ENCODE measurements at places on chromosomes 6 and 20. TPM values are rescaled to one million over a fixed set of nuclear protein-coding genes. Genes with fewer than 3 reads are reported as not detected.

SDHAF4 gene
- 4.9 TPM for polyA plus RNA-seq

SLC2A10 gene
- polyA plus RNA-seq: 5.4 TPM

SLC35F1 gene
- polyA plus RNA-seq: 0.13 TPM

HSPA12B gene
- polyA plus RNA-seq: 2.0 TPM

PGC gene
- polyA plus RNA-seq: 13.4 TPM

ECT2L gene
- polyA plus RNA-seq: 0.05 TPM

DEFB124 gene
- not detected for polyA plus RNA-seq

LST1 gene
- 6.9 TPM for polyA plus RNA-seq

SIRPB1 gene
- polyA plus RNA-seq: 0.33 TPM

SAPCD1 gene
- 2.3 TPM for polyA plus RNA-seq

FERMT1 gene
- 14.0 TPM for polyA plus RNA-seq

TOX2 gene
- polyA plus RNA-seq: 6.9 TPM

GUCA1A gene
- polyA plus RNA-seq: not detected

FRK gene
- 1.8 TPM for polyA plus RNA-seq

AHCY gene
- polyA plus RNA-seq: 147 TPM

SH3BGRL2 gene
- polyA plus RNA-seq: 28.8 TPM

GPR6 gene
- not detected for polyA plus RNA-seq

CRIP3 gene
- polyA plus RNA-seq: 0.40 TPM

CLIC5 gene
- polyA plus RNA-seq: 0.25 TPM

PROKR2 gene
- polyA plus RNA-seq: not detected

CNKSR3 gene
- 12.0 TPM for polyA plus RNA-seq

HLA-DMB gene
- 2.5 TPM for polyA plus RNA-seq

TMEM200A gene
- polyA plus RNA-seq: 0.27 TPM

TRAPPC3L gene
- polyA plus RNA-seq: 0.01 TPM

UST gene
- 1.7 TPM for polyA plus RNA-seq

CPXM1 gene
- 2.5 TPM for polyA plus RNA-seq

PTCRA gene
- polyA plus RNA-seq: not detected

KIFC1 gene
- polyA plus RNA-seq: 15.0 TPM

TRDN gene
- polyA plus RNA-seq: not detected

TCP11 gene
- polyA plus RNA-seq: 0.02 TPM

TOMM34 gene
- 6.4 TPM for polyA plus RNA-seq

MKKS gene
- polyA plus RNA-seq: 9.4 TPM

ACTL10 gene
- polyA plus RNA-seq: 1.4 TPM

MMUT gene
- polyA plus RNA-seq: 9.7 TPM

RAET1E gene
- polyA plus RNA-seq: 25.1 TPM
